Thoracic aorta endothelial cell (primary cell): ENCODE measurements at places on chromosomes 11 and 22. TPM values are rescaled to one million over a fixed set of nuclear protein-coding genes. Genes with fewer than 3 reads are reported as not detected.

The SMC1B gene
- not detected in 2 replicates for total RNA-seq

The ZMAT5 gene
- total RNA-seq: 13.7 and 15.9 TPM in 2 replicates

The SERHL2 gene
- 1.3 and 1.4 TPM in 2 replicates for total RNA-seq

The SCGB1C1 gene
- not detected in 2 replicates for total RNA-seq

The VPREB1 gene
- total RNA-seq: not detected in 2 replicates

The RFPL3 gene
- not detected in 2 replicates for total RNA-seq

The SYT12 gene
- total RNA-seq: not detected in 2 replicates

The PTPRCAP gene
- total RNA-seq: 0.27 and 0.93 TPM in 2 replicates

The SPDYC gene
- not detected in 2 replicates for total RNA-seq
